Activated CD4-positive, alpha-beta T cell treated with anti-CD3 and anti-CD28 coated beads, Interleukin-2, Interleukin-4, amounts not matched to agents 100 ng/mL and 50 ng/mL, durations not matched to agents 16 hours and 8 hours (primary cell): ENCODE measurements at places on chromosomes 12 and 14.

DNA sequence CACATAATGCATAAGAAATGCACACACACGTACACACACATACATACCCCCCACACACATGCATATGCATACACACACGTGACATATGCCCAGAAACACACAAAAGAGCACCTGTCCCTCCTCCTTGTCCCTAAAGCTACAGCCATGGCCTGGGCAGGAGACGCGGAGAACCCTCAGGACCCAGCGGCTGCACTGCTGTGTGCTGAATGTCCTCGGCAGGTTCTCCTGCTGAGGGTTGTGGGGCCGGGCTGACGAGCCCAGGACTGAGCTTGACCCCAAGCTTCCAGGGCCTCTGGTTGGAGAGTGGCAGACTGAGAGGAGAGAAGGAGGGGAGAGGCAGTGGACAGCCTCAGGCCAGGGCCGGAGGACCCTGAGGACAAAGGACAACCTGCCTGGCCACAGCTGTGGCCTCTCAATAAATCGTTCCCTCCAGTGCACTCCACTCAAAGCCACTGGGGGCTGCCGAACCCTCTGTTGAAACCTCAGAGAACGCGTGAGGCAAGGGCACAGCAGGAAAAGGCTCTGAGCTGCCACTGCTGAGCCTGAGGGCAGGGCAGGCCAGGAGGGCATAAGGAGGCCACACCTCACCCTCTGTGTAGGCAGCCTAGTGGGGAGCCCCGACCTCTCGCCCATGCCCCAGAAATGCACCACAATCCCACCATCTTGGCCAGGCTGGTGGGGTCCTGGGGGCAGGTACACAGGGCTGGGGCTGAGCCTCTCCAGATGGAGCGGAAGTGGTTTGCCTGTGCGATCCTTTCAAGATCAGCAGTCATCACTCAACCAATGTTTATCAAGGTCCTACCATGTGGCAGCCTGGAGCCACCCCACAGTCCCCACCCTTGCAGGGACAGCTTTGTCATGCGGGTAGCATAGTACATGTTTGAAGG lies 3.1 kb downstream of the CACNA2D4 start:
- DNase-seq: peak; percentile 24

DNA sequence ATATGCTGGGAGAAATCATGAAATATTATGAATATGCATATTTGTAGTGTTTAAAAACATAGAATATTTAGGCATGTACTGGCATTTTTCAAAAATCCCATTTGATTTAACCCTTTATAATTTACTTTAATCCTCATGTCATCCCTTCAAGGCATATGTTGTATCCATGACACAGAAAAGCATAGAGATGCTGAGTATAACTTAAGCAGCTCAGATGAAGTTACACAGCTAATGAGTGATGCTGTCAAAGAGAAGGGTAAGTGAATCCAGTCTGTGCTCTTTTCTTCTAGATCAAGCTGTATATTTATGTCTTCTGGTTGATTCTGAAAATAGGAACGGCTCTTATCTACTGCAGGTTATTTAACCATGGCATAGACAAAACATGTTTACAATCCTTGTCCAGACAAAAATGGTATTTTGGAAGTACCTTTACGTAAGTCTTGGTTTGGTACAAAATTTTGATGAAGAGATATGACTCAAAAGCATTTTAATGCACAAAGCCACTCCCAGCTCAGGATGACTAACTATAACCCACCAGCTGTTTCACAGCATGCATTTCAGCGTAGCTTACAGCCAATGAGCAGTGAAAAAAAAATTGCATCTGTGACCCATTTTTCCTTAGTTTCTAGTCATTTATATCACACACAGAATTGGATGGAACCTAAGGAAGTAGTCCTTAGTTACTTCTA lies 201.7 kb downstream of the STXBP6 start:
- no peak for DNase-seq

DNA sequence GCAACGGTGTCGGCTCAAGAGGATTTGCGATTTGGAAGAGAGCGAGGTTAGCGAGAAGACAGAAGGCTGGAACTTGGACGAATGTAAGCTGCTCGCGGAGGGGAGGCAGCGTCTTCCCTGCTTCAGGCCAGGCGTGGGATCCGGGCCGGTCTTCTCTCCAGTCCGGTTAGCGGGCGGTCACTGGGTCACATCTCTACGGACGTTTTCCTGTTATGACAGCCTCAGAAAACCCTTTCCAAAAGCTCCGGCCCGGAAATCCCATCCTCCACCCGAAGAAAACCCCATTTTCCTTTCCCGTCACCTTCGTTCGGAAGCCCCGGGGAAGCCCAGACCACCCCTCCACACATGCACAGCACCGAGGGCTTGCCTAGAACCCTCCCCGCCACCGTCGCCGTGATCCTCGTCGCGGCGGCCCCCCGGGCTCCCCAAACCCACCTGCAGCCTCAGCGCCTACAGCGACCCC lies 268 bp downstream of the NDUFB1 start:
- no peak for DNase-seq

DNA sequence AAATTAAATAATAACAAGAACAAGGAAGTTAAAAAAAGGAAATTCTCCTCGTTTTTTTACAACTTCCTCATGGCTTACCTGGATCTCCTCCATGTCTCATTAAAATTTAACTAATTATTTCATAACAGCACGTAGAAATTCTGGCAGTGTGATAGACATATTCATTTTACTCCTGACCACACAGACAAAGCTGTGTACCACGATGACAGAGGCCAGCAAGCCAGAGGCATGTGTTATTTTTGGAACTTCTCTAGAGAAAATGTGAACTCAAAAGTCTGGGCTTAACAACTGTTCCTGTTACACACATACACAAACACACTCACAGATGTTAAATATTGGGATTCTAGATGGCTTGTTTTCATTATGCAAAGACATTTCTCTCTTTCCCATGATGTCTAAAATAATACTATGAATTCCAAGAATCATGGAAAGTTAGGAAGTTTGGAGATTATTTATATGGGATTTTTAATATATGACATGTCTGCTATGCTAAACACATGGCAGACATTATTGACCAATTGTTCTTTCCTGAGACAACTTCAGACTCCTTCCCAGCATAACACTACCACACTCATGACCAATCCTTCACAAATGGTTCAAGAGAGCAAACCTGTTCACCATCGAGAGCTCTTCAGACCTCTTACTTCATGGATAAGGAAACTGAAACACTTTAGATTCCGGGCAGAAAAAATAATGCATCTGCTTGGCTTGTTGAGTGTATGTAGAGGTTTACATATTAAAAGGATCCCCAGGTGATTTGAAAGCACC lies 158.7 kb downstream of the DACT1 start:
- DNase-seq: no peak

DNA sequence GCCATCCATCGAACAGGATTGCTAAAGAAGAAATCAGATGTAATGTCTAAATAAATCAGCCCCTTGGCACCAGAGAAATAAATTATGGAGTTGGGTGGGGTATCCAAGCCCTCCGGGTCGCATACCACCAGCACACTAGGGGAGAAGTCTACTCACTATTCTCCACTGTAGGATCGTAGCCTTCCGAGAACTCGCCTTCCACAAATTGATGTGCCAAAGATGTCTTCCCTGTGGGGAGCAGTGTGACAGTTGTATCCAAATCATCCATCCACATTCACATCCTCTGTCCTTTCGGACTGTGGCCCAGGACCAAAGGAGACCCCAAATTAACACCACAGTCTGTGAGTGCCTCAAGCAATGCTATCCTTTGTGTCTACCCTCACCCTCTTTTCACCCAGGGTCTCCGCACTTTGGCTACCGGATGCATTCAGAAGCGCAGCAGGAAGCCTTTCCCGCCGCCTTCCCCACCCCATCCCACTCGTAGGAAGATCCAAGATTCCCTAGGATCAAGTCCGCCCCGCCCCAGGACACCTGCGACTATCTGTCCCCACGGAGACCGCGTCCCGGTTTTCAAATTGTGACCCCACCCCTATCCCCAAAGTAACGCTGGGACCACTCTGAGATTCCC lies 786 bp downstream of the RHEBL1 start:
- no peak for DNase-seq

GRCh38 chr12:51653431-51653830 lies 62.4 kb downstream of the SCN8A start:
- no peak for DNase-seq

DNA sequence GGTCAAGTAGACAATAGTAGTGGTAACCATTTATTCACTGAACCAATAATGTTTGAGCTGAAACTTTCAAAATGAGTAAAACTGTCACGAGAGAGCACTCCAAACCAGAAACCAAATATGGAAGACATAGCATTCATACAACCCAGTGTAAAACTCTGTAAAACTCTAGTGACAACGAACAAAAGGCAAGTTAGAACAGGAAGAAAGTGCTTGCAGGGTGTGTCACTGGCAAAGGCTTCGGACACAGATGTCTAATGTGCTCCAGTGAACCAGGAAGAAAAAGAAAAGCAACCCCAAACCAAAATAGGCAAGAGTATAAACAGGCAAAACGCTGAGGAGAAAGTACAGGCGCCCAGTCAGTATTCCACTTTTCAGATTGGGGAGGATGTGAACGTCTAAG lies 79.3 kb upstream of the FZD10 start:
- no peak for DNase-seq

- DNase-seq: peak; percentile 68
These were observed 659.5 kb downstream of the TMEM121 start for GRCh38 chr14:106185837-106186233.

GRCh38 chr12:3551976-3552725 lies 61.1 kb downstream of the PRMT8 start:
- DNase-seq: no peak

GRCh38 chr12:71135812-71136176 lies 22.0 kb downstream of the TSPAN8 start:
- DNase-seq: no peak

DNA sequence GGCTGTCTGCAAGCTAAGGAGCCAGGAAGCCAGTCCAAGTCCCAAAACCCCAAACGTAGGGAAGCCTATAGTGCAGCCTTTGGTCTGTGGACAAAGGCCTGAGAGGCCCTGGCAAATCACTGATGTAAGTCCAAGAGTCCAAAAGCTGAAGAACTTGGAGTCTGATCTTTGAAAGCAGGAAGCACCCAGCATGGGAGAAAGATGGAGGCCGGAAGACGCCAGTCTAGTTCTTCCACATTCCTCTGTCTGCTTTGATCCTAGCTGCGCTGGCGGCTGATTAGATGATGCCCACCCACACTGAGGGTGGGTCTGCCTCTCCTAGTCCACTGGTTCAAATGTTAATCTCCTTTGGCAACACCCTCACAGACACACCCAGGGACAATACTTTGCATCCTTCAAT lies 58.5 kb downstream of the CAPS2 start:
- no peak for DNase-seq

DNA sequence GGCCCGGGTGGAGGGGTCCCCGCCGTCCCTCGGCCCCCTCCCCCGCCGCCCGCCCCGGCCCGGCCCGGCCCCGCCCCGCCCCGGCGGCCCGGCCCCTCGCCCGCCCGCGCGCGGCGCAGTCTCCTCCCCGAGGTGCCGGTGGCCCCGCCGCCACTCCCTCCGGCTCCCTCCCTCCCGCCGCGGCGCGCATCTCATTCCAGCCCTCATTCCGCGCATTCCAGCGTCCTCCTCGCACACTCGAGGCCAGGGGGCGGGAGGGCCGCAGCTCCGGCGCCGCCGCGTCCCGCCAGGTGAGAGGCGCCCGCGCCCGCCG lies at the start of gene TEAD4:
TEAD4 (plus strand) TSS at position 206 of the 313 bp plus-strand sequence.
- DNase-seq: no peak

- no peak for DNase-seq
These were observed 34.5 kb downstream of the HMGA2 start for GRCh38 chr12:65858831-65859230.

DNA sequence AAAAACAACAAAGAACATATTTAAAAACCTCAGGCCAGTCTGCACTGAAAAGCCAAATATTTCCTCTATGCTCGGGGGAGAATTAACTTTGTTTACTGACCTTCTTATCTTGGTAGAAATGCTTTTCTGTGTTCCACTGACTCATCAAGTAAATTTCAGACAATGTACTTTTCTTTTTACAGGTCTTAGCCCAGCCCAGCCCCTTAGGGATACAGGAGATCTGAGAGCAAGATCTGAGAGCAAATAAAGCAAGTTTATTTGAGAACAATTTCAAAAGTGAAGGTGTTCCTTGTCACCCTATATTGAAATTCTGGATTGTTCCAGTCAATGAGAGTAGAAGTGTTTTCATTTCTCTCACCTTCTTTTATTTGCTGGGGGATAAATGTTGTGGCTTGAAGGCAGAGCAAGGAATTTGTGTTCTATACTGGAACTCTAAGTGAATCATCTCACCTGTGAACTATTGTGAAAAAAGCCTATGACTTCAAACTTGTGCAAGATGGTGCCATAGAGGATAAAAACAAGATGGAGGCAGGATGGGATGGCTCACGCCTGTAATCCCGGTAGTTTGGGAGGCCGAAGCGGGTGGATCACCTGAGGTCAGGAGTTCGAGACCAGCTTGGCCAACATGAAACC lies 7.9 kb upstream of the GPRC5A start:
- no peak for DNase-seq

GRCh38 chr14:90811641-90812040 lies 4.6 kb downstream of the TTC7B start:
- DNase-seq: no peak

DNA sequence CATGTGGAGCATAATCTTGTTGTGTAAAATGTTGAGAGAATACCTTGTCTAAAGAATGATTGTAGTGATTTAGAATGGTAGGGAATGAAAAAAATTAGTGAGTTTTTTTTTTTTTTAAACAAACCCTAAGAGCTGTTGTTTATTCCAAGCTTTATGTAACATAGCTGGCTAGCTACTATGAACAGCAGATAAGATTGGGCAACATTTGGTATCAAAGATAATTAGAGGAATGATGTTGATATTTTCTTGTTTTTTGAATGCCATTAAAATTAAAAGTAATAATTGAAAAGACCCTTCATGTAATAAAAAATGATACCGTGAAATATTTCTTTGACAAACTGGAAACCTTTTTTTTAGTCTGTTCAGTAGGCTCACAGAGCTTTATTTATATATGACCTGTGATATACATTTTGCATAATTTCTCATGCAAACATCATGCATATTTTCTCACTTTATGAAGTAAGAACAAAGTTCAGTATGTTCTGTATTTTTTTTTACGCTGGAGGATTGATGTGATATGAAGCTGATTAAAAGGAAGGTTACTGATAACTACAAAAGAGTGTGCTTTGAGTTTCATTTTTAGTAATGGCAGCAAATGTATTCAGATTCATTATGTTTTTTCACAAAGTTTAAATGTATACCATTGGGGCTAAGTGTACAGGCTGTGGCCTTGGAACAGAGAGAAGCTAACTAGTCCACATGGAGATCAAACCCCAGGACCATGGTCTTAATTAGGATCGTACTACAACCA lies 8.1 kb downstream of the CPSF6 start:
- no peak for DNase-seq

DNA sequence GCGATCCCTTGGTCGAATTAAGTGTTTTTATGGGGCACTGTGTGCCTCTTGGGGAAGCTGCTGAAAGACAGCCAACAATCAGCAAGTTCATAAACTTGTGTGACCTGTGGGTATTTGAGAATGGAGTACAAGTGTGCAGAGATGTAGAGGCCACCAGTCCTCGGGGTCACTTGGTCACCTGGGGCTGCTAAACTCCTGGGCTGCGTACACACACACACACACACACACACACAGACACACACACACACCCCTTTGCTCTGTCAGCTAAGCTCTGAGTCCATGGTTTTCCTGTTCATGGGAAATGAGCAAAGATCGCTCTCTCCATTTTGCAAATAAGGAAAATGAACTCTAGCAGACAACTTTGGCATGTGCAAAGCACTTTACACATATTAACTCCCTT lies 24.5 kb downstream of the DYRK4 start:
- DNase-seq: no peak
